Stimulated activated CD4-positive, alpha-beta T cell treated with anti-CD3 and anti-CD28 coated beads, Interleukin-4, amount 100 ng/mL, for 4 hours (primary cell): ENCODE measurements at places on chromosomes 7 and 10.

- no peak for DNase-seq
Measured at GRCh38 chr7:116393654-116394053, 105.9 kb upstream of the CAV2 start.

GRCh38 chr10:133131734-133132472 is 28.1 kb upstream of the KNDC1 start:
- no peak for DNase-seq

- DNase-seq: no peak
Measured at GRCh38 chr7:130281260-130281659, 11.7 kb upstream of the CPA4 start.

DNA sequence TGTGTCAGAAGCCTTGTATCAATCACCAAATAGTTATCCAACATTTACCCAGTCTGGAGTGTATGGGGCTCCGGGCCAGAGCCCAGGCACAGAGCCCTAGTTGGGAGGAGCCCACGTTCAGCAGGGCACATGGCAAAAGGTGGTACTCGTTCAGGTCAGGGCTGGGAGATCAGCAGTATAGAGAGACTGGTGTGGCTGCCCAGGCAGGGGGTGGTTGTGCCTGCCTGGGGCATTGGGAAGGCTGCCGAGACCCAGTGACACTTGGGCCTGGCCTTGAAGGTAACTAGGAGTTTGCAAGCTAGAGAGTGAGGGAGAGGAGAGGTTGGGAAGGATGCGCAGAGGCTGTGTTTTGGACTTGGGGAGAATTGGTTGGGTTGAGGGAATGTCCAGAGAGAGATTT is 48.9 kb upstream of the IGFBP3 start:
- DNase-seq: no peak
